ENCODE measurements at places on chromosomes 13 and 19.

GRCh38 chr13:28820099-28821051 is at the start of gene MTUS2:
Gene MTUS2, plus strand, starts transcription at chr13:28820339.
- DNase-seq: no peak

DNA sequence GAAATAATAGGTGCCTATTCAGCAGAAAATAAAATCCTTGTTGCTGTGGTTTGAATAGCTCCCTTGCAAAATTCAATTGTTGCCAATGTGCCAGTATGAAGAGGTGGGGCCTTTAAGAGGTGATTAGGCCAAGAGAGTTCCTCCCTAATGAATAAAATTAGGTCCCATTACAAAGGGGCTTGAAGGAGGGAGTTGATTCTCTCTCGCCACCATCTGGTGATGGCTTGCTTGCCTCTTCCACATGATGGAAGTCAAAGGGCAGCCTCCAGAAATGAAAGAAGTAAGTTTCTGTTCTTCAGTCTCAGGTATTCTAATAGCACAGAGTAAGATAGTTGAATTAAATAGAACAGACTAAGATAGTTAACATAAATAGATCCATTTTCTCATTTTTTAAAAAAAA is 3.0 kb upstream of the EEF1AKMT1 start:
- no peak for DNase-seq

- peak; percentile 43 for DNase-seq
Observed at GRCh38 chr19:14363183-14364097, 17.8 kb upstream of the ADGRE5 start.

GRCh38 chr19:35212241-35212640 is 16.3 kb downstream of the FAM187B start:
- DNase-seq: no peak

- DNase-seq: no peak
Observed at GRCh38 chr19:13869281-13869680, 7.7 kb upstream of the NANOS3 start.

- DNase-seq: no peak
Observed at GRCh38 chr13:31029102-31029501, 96.6 kb downstream of the TEX26 start.

DNA sequence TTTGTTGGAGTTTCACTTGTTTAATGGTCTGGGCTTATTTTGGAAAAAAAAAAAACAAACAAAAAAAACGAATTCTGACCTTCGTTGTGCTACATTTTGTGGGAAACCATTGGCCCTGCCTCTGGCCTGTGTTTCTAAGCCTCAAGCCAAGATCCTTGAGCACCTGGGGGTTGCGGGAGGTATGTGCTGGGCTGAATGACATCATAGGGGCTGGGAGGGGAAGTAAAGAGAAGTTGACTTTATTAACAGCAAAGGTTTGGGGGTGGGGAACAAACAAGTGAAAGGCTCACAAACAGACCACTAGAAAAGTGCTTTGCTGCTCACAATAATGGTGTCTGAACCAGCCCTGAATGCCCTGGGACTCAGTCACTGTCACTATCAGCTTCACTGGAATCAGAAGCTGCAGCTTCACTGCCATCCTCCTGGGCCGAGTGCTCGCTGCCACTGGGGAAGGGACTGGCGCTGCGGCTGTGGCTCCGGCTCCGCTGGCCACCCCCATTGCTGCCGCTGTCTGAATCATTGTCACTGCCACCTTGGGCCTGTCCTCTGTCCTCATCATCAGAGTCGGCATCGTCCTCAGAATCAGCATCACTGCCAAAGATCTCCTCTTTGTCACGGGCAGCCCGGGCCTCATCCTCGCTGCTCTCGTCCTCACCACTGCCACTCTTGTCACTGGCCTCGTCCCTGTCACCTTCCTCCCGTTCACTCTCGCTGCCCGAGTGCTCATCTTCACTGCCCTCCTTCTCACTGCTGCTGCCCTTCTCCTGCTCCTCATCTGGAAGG is 5.1 kb downstream of the PAF1 start:
- no peak for DNase-seq

- DNase-seq: no peak
Observed at GRCh38 chr13:44399074-44399473, 25.4 kb downstream of the SERP2 start.
